Left renal cortex interstitium (tissue), 4 donors: ENCODE measurements at places on chromosomes 7 and 10.
A peak's percentile ranks its signal among the peaks of the same experiment; 100 is the strongest.

DNA sequence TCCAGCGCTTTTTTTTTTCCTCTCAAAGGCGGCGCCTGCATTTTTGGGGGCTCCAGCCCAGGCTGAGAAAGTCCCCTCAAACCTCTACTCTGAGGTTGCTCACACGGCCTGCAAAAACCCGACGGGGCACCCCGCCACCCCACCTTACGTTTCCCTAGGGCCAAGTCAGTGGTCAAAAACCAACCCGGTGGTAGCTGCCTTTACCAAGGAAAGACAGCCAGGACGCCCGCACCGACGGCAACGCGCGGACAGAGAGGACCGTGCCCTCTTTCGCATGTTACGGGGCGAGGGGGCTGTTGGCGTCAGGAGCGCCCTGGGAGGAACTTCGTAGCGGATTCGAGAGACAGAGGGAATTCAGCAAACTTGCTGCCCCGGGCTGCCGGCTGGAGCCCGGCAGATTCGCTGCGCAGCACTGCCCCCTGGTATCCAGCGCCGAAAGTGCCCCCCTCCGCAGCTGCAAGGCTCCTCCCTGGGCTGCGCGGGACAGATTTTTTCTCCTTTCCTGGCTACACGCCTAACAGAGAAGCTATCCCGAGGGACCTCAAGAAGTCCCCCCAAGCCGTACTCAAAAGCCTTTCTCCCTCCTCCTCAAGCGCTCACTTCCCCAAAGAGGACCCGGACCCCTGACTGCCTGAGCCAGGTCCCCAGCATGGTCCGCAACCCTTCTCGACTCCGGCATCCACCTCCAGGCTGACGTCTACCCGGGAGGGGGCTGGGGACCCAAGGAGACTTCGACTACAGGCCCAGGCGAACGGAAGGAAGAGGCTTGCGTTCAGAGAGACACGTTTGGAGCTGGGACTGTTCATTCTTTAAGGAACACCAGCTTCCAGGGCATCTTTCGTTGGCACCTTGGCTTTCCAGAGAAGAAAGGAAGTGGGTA, 27.7 kb upstream of the VAX1 start:
- no peak for DNase-seq

DNA sequence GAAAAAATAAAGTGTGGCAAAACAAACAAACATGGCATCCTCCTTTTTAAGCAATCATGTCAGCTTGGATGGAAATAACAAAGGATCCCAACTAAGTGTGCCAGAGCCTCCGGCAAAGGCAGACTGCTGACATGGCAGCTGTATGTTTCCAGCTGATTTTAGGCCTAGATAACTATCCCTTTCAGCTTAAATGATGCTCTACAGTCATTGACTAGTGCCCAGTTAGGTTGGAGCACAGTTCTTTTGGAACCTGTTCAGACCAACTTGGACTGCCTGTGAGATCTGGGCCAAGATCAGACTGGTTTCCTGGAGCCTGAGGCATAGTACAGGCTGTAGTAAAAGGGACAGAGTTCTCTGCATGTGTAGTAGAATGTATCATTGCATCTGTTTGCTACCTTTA, 128.7 kb downstream of the DYNC1I1 start:
- DNase-seq, result no peak

DNA sequence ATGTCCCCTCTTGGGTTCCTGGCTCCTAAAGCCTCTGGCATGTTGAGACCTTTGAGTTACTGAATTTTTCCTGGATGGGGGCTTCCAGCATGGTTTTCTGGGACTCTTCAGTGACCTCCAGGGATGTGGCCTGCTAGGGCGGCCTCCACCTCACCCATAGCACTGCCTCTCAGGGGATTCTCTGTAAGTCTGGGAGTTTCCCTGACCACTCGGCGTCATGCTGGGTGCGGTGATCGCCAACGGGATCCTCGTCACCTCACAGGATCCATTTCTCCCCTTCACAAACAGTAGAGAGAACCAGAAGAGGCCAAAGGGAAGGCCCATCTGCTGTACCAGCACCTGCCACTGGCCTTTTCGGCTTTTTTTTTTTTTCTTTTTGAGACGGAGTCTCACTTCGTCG, 84.3 kb downstream of the NPTX2 start:
- DNase-seq, result no peak

DNA sequence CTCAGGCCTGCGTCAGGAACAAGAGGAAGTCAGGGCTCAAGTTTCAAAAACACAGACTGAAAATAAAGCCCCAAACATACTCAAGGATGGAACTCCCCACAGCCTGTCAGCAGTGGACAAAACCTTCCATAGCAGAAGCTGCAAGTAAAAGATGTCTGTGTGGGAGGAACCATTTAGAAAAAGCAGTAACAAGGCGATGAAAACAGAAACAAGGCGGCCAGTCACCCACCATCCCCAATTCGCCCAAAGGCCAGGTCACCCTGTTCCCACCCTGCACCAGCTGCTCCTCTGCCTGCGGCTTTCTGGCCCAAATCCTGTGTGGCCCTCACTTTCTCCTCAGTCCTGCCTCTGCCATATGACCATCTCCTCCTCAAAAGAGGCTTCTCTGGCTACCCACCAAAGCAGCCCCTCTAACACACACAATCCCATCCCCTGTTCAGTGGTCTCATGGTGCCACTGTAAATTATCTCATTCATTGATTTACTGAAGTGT, 27.8 kb downstream of the KCNMA1 start:
- no peak for DNase-seq

DNA sequence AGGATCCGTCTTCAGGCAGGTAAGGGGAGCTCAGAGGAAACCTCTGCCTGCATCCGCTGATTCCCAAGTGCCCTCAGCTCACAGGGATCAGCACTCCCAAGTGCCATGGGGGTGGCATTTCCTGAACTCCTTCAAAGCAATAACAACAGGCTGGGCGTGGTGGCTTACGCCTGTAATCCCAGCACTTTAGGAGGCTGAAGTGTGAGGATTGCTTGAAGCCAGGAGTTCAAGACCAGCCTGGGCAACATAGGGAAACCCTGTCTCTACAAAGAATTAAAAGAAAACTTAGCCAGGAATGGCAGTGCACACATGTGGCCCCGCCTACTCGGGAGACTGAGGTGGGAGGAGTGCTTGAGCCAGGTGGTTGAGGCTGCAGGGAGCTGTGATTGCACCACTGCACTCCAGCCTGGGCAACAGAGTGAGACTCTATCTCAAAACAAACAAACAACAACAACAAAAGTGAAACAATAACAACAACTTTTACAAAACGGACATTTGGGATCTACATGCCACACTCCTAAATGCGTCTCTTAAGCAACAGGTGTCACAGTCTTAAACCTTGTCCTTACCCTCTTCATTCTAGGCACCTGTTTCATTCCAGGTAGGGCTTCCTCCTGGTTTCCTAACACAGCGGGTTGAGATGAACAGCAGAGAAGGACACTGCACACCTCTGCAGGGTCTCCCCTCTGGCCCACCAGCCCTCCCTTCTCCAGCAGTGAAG, 73.8 kb downstream of the PAXIP1 start:
- no peak for DNase-seq

GRCh38 chr7:105391429-105391828, 2.7 kb upstream of the SRPK2 start:
- DNase-seq, result no peak

GRCh38 chr10:57320416-57320815, 947.3 kb downstream of the IPMK start:
- no peak for DNase-seq

DNA sequence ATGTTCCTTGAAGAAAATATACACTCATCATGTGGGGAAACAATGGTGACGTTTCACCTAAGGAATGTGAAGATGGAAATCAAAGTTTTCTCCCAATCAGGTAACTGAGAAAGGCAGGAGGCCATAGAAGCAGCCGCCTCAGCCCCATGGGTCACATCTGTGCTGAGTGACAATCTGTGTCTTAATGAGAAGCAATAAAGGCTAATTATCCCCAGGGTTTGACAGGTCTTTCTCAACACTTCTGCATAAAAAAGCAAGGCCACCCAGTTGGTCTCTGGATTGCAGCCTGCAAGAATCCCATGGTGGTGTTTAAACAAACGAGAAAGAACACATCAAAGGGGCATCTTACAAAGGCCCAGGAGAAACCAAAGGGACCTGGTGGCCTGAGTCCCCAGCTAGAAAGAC, 91.1 kb upstream of the TNS3 start:
- no peak for DNase-seq

- no peak for DNase-seq
Measured at GRCh38 chr7:114356133-114356532, 58.5 kb upstream of the FOXP2 start.

- DNase-seq, result no peak
Measured at GRCh38 chr7:55486991-55487390, 85.3 kb downstream of the VOPP1 start.

GRCh38 chr10:20624642-20625041, 272.5 kb downstream of the NEBL start:
- no peak for DNase-seq

- DNase-seq, result no peak
Measured at GRCh38 chr7:23246555-23246954, at the start of gene GPNMB. GPNMB (plus strand) TSS chr7:23246775; CDS start chr7:23246858, 83 bp downstream.

- DNase-seq, result no peak
Measured at GRCh38 chr7:148222721-148223120, 367.8 kb upstream of the C7orf33 start.

- DNase-seq, result no peak
Measured at GRCh38 chr7:25652366-25652765, 424.1 kb upstream of the NPVF start.

DNA sequence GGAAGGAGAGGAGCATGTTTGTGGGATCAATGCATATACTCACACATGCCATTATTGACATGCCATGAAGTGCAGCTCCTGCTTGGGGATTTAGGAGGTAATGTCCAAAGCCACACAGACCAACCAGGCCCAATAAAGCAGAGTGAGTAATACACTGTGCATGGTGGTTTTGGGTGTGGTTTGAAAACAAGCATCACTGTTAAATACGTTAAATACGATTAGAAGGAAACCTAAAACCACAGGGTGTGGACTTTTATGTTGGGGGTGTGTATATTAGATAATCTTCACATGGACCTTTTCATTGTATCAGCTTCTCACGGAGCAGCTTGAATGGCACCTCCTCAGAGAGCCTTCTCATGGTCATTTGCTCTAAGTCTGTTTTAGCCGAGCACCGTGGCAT, 10.4 kb upstream of the EIF3A start:
- no peak for DNase-seq

- no peak for DNase-seq
Measured at GRCh38 chr7:391411-391951, 101.5 kb downstream of the FOXL3 start.

DNA sequence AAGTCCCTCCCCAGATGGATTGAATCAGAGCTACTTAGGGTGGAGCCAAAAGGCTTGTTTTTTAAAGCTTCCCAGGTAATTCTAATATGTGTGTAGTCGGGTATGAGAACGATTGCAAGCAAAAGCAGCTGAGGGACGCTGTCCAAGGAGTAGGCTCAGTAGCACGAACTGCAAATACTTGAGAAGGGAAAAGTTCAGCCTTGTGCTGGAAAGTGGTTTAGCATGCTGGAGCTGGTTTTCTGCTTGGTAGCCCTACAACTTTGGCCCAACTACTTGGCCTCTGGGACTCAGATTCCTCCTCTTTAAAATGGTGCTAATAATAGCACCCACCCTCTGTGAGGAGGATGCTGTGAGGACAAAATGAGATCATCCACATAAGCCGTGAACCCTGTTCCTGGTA, 76.2 kb downstream of the AHR start:
- DNase-seq, result no peak

GRCh38 chr10:110074298-110074697, 66.5 kb downstream of the ADD3 start:
- no peak for DNase-seq

DNA sequence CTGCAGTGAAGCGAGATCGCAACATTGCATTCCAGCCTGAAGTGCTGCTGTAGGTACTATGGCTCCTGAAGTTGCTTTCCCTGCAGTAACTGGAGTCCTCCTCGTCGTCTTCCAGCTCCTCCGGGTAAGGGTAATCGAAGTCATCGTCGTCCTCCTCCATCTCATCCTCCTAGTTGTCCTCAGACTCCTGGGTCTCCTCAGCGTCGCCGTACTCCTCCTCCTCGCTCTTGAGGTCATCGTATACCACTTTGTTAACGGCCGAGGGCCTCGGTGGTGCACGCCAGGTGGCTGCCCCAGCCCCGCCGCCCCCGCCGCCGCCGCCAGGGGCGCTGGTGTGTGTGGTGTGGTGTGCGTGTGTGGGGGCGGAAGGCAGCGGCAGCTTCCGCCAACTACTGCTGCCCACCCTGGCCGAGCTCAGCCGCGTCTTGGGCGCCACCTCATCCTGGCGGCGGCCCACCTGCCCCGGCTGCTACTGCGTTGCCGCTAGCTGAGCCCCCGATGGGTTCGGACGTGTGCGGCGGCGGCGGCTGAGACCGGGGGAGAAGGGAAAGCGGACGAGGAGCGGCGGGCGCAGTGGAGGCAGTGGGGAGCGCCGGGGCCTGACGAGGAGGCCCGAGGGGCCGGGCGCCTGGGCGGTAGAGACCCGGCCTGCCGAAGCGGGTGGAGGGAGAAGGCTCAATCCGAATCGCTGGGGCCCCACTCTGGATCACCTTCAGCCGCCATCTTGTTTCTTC, 11.8 kb upstream of the ACBD5 start:
- DNase-seq, result peak; percentile 31

DNA sequence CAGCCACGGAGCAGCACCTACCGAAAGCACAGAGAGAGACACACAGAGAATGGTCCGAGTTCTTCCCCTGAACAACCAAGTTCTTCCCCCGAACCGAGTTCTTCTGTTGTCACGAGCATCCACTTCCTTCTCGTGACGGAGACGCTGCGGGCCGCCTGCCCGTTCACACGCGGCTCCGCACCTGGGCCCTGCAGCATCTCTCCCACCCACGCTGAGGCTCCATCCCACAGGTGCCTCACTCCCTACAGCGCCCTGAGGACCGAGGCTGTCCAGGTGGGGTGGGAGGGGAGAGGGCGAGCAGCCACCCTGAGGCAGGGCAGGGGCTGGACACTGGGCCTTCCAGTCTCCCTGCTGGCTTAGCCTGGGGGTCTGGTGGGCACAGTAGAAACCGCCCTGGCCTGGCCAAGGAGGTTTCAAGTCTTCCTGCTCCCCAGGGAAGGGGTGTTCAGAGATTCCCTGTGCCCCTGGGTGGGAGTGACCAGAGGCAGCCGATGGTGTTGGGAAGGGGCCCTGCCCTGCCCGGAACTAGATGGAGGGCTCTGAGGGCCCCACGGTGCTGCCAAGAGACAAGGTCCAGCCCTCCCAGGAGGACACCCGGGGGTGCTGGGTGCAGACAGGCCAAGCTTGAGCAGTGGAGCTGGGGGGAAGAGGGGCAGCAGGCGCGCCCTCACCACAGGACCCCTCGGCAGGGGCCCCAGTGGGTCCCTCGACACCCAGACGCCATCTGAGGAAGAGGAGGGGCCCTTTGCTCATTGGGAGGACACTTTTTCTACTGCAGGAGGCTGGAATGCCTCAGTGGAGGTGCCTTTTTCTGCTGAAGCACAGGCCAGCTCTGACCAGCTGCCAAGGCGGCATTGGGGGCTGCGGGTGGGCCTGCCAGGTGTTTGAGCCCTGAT, 5.2 kb upstream of the NKX6-2 start:
- DNase-seq, result no peak

GRCh38 chr10:98673171-98673782, 226.5 kb upstream of the HPS1 start:
- peak; percentile 64 for DNase-seq
